CD8-positive, alpha-beta T cell (primary cell): ENCODE measurements at places on chromosomes 3 and 15.

DNA sequence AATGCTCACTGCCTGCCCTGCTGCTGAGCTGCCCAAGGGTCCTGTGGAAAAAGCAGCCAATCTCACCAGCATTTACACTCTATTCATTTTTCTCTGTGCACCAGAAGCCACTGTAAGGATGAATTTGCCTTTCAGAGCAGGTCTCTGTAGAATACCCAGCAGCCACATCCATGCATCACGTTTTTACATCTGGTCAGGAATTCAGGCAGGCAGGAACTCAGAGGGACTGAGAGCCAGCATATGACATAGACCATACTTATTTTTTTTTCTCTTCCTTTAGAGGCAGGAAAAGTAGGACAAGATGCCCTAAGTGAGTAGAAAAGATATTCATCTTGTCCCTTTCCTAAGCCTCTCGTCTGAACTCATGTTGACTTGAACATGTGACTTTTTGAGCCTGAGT lies 292.7 kb downstream of the EPHB1 start:
- DNase-seq, result no peak

DNA sequence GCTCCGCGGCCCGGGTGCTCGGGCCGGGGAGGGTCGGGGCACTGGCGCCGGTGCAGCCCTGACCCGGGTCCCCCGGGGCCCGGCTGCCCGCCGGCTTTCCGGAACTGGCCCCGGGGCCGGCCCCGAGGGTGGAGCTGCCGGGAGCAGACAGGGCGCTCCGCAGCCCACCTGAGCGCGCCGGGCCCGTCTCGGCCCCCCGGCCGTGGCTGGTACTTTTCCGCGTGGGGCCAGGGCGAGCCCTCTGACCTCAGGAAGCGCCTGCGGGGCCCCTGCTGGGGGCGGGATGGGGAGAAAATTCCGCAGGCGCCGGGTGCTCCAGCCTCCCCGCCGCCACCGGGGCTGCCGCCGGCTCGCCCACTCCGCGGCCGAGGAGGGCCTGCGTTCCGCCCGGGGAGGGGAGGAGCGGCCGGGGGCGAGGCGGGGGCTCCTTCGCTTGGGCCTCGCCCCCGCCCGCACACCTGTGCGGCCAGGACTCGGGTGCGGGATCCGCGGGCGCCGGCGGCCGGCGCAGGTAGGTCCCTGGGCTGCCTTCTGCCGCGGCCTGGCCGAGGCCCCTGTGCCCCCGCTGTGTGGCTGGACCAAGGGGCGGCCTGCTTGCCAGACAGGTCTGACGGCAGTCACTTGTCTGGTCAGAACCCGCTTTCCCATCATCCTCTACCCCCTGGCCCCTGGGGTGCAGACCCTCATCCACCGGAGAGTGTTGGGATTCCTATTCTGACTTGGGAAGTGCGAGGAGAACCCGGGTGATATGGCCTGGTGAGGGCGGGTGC lies 3.5 kb downstream of the FURIN start:
- no peak for DNase-seq

GRCh38 chr3:17830788-17831187 lies 88.4 kb upstream of the TBC1D5 start:
- no peak for DNase-seq

DNA sequence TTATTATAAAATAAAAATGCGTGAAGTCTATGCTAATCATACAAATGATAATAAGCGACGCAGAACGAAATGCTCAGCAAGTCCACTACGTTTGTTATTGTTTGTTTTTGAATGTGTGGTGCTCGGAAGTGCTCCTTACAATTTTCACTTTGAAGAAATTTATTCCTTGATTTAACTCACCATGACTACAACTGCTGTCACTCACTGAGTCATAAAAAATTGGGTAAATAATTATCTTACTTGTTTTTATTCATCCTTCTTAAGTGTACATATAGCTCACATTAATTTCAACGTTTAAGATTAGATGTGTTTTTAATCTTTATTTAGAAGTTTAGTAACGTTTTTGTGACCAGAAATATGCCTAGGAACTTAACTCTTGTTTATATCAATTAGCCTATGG lies 66.7 kb upstream of the NANOGP8 start:
- no peak for DNase-seq

GRCh38 chr3:25621087-25621486 lies 43.6 kb downstream of the TOP2B start:
- DNase-seq, result no peak

DNA sequence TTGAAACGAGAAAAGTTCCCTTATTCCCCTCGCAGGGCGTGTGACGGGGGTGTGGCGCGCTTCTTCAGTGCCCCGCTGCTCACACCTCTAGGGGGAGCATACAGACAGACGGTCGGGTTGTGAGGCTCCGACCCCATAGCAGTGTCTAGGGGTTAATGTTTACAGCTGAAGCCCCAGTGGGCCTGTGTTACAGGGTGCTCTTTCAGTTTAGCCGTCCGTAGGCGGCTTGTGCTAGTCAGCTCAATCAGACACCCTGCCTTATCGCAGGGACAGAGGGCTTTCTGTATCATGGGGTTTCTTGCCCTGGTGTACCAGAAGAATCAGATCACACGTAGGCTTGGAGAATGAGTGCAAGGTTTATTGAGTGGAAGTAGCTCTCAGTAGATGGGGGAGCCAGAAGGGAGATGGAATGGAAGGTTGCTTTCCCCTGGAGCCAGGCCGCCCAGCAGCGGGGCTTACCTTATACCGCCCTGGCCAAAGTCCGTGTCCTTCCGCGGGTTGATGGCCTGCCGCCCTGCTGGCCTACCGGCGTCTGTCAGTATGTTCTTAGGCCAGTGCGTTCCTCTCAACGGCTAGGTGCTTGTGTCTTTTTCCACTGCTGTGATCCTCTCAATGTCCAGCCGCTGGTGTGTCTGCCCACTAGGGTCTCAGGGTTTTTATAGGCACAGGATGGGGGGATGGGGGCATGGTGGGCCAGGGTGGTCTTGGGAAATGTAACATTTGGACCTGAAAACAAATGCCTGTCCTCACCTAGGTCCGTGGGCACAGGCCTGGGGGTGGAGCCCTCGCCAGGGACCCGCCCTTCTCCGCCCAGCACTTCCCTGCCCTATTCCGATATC lies 32.2 kb upstream of the ACP3 start:
- no peak for DNase-seq

GRCh38 chr15:97146929-97147870 lies 813.3 kb upstream of the ARRDC4 start:
- no peak for DNase-seq

DNA sequence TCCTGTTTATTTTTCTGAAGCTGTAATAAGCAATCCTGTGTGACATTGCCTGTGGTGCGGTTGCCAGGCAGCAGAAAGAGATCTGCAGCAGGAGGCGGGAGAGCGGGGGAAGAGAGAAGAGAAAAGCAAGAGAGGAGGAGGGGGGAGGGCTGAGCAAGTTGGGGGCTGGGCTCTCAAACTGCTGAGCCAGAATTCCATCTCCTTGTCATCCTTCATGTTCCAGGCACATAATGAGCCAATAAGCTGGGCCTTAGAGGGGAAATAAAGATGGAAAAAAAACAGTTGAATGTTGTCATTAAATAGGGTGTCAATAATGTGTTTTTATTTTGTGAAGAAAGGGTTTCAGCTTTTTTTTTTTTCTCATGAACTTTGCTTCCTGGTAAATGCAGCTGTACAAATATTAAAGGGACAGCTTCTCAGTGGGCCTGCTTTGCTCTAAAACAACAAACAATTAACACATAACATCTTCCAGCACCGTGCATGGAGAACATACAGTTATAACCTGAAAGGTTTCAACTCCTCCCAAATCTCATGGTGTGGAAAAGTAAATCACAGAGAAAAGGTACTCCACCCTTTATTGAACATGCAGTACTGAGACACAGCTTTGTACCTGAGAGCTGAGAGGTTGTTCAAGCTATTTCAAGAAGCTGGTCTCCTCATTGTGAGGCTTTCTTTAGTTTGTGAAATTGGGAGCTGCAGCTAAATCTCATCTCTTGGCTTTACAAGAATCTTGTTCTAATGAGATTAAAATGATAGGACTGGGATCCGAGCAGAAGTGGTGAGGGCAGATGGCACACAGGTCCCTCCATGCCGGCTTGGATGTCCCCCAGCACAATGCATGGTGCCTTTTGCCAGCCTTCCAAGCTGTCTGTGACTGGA lies 451.1 kb upstream of the KCNMB2 start:
- peak; percentile 32 for DNase-seq

DNA sequence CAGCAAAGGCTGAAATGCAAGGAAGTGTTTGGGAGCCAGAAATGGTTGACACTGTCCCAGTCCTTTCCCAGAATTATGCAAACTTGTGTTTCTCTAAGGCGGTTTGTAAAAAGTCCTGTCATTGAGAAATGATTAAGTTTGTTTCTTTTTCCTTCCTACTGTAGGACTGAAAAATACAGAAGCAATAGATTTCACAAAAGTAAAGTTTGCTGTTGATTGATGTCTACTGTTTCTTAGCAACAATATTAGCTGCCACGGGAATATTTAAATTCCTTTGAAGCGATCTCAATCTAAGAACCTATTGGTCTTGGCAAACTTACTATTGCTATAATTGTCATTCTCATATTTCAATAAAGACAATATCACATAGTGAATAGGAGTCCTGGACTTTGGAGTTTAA lies 100.7 kb upstream of the IL12A start:
- DNase-seq, result no peak

- no peak for DNase-seq
Measured at GRCh38 chr3:126351086-126351770, 6.0 kb downstream of the KLF15 start.

- DNase-seq, result no peak
Measured at GRCh38 chr3:128471720-128472119, 5.0 kb upstream of the DNAJB8 start.

- no peak for DNase-seq
Measured at GRCh38 chr3:160691151-160691550, 14.2 kb downstream of the ARL14 start.

GRCh38 chr3:176850498-176850897 lies 346.8 kb downstream of the TBL1XR1 start:
- no peak for DNase-seq

- DNase-seq, result no peak
Measured at GRCh38 chr15:41151451-41152005, 35.4 kb upstream of the INO80 start.

DNA sequence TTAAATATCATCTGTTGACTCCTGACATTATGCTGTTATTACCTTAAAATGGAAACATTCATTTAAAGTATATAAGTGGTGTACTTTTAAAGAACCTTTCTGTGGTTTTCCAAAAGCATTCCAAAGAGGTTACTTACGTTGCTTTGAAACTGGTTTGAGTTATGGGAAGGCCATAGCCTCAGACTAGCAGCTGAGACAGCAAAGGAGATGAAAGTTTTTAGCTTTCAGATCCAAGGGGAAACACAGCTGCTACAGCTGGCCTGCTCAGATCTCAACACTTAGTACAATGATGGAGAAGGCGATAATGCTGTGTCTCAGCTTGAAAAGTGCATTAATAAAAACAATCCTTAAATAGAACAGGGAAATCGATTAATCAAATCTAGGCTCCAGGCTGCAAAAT lies 921.1 kb downstream of the ROBO1 start:
- DNase-seq, result no peak

- no peak for DNase-seq
Measured at GRCh38 chr3:62139957-62140356, 233.4 kb downstream of the FEZF2 start.

- DNase-seq, result no peak
Measured at GRCh38 chr3:16472593-16472992, 40.9 kb downstream of the RFTN1 start.

- DNase-seq, result peak; percentile 9
Measured at GRCh38 chr3:188553569-188553968, 399.6 kb downstream of the LPP start.

- DNase-seq, result no peak
Measured at GRCh38 chr3:111723293-111724215, 128.4 kb upstream of the ZBED2 start.

DNA sequence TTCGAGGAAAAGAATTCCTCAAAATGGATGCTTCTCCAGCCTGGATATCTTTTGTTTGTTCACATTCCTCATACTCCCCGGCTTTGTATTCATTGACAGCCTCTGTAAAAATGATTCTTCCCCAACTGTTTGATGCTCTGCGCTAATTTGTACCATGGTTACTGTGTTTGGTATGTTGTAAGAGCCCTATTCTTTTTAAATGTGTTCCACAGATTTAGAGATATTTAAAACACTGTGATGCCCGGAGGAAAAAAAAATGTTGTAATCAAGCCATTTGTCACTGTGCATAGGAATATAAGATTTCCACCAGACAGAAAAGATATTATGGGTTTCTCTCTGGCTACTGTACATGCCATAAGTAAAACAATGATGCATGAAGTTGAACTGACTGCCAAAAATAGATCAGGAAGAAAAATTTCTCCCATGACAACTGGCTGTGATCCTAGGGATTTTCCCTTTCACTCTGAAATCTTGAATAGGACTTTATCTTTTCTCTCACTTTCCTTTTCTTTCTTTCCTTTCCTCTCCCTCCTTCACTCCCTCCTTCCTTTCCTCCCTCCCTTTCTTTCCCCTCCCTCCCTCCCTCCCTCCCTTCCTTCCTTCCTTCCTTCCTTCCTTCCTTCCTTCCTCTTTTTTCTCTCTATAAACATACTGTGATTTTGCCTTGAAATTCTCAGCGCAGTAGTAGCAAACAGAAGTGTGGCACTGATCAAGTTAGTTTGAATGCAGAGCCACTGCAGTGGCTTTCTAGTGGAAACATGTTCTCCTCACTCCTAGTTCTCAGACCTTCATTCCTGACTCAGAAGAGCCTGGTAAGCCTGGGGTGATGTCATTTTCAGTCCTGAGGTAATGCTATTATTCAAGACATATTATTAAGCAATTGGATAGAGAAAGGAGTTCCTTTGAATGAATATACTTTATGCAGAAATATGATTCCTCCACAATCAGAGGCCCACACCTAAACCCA lies 254.9 kb upstream of the TBL1XR1 start:
- DNase-seq, result no peak

DNA sequence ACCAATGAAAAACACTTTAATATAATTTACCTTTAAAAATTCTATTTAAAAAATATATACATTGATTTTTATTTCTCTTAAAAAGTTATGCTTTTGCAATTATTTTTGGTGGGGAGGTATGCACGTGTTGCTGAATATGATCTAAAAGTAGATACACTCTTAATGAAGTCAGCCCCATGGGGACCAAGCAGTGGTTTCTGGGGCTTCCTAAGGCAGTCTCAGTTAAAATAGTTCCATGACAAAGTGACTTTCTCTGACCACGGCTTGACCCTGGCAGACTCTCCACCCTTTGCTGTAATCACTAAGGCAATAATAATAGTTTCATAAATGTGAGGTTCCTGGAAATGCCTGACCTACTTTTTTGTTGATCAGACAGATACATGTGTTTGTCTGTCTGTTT lies 50.4 kb downstream of the CCR4 start:
- DNase-seq, result no peak

DNA sequence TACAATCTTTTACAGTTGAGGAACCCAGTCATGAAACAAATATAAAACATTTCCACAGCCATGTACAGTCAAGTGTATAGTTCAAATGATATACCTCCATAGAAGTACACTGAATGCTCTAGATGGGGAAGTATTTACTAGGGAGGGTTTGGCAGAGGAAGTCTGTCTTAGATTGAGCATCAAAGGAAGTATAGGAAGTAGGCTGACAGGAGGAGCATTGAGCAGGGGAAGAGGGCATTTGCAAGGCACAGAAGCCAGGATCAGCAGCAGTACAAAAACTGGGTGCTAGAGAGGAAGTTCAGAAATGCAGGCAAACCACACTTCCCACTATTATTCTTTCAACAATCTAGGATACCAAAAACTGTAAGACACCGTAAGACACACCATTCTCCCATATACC lies 122.6 kb downstream of the ANO10 start:
- DNase-seq, result no peak

GRCh38 chr15:81184188-81184587 lies 12.5 kb upstream of the IL16 start:
- no peak for DNase-seq

GRCh38 chr3:157861076-157861765 lies 245.0 kb downstream of the SHOX2 start:
- no peak for DNase-seq
